Cerebellar cortex (tissue), 1 donor: ENCODE measurements at places on chromosomes 13 and 19.
A peak's percentile ranks its signal among the peaks of the same experiment; 100 is the strongest.

DNA sequence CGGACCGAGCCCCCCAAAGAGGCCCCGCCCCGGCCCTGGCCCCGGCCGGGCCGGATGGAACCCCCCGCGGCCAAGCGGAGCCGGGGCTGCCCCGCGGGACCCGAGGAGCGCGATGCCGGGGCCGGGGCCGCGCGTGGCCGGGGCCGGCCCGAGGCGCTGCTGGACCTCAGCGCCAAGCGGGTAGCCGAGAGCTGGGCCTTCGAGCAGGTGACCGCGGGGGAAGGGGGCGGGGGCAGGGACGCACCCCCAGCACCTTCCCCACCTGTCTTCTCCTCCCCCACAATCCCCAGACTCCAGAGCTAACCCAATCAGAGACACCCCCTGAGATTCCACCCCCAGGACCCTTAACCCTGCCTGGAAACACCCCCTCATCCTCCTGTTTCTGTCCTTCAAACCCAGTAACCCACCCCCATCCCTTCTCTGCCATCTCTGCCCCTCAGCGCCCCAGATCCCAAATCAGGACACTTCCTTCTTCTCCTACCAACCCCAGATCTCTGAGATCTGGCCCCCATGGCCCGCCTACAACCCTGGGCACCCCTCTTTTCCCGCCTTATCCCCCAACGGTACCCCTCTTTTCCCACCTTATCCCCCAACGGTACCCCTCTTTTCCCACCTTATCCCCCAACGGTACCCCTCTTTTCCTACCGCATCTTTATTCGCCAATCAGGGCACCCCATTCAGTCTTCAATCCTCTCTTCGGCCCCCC is 505 bp downstream of the ZSWIM4 start:
- peak; percentile 23 for DNase-seq

DNA sequence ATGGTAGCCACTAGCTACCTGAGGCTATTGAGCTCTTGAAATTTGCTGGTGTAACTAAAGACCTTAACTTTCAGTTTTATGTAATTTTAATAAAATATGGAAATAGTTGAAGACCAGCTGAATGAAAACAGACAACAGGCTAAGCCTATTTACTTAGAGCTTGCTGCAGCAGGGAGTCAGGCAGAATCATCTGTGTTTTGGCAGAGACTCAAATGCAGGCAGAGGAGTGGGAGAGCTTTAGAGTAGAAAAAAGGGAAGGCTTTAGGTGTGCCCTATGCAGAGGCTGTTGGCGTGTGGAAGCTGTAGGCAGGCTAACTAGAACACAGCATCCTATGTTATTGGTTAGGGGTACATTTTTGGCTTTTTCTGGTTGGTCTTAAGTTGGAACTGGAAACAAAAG is 304.9 kb upstream of the NBEA start:
- DNase-seq, result no peak

DNA sequence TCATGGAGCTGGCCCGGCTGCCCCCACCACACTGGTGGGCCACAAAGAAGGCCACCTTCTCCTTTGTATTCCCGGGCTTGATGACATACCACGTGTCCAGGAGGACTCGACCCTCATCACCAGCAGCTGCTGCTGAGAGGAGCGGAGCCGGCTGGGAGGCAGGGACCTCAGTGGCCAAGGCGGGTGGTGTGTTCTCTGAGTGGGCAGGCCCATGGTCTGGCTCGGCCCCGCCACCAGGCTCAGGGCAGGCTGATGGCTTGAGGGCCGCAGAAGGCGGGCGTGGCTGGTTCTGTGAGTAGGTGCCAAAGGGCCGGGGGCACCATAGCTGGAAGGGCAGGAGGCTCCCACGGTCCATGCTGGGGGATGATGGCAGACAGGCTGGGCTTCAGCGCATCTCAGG is 17.6 kb downstream of the FBXO46 start:
- no peak for DNase-seq

DNA sequence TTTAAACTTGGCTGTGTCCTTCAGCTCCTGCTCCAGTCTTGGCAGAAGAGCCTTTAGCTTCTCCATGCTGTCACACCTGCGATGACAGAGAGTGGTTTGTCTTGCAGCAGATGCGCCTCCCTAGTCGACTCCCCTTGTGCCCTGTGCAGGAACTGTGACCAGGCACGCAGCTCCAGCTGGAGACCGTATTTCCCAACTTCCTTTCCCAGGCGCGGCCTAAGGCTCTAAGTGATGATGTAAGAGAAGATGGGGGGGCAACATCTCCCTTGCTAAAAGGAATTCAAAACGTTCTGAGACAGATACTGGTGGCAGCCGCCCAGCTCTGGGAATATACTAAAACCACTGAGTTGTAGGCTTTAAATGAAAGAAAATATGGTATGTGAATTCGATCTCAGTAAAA is 16.3 kb downstream of the DCUN1D2 start:
- DNase-seq, result no peak

GRCh38 chr19:28605501-28606268 is 607.3 kb downstream of the UQCRFS1 start:
- DNase-seq, result no peak

GRCh38 chr13:106471957-106472543 is 63.4 kb downstream of the EFNB2 start:
- no peak for DNase-seq

GRCh38 chr19:51514866-51515481 is 13.4 kb upstream of the SIGLEC12 start:
- peak; percentile 59 for DNase-seq

- DNase-seq, result no peak
These were observed 95.6 kb upstream of the HTR2A start for GRCh38 chr13:46992383-46992952.
